ENCODE measurements at places on chromosomes 2 and 18.

GRCh38 chr2:195595825-195596224 is 61.2 kb upstream of the SLC39A10 start:
- no peak for DNase-seq

- DNase-seq = peak; percentile 10
Observed at GRCh38 chr2:229313591-229313990, 42.5 kb upstream of the PID1 start.

- no peak for DNase-seq
Observed at GRCh38 chr2:10173258-10174005, 50.9 kb downstream of the RRM2 start.

- no peak for DNase-seq
Observed at GRCh38 chr2:86309966-86310365, 27.5 kb downstream of the REEP1 start.

DNA sequence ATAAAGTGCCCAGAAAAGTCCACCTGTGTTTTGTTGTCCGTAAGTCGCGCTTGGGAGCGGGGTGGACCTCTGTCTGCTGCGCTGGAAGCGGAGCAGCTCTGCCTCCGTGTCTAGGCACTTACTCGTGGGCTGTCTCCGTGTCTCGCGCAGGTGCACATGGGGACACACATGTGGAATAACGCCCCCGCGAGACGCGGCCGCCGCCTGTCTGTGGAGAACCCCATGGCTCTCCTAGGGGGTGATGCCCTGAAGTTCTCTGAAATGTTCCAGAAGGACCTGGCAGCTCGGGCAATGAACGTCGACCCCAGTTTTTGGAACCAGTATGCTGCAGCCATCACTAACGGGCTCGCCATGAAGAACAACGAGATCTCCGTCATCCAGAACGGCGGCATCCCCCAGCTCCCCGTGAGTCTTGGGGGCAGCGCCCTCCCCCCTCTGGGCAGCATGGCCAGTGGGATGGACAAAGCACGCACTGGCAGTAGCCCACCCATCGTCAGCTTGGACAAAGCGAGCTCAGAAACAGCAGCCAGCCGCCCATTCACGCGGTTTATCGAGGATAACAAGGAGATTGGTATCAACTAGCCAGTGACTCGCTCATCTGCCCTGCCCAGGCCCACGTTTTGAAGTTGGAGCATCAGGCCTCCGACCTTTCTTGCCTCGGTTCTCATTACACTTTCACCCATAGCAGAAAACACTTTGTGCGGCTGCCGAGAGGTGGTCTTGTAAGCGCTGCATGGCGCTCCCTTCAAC is 17.3 kb downstream of the SALL3 start:
- no peak for DNase-seq

DNA sequence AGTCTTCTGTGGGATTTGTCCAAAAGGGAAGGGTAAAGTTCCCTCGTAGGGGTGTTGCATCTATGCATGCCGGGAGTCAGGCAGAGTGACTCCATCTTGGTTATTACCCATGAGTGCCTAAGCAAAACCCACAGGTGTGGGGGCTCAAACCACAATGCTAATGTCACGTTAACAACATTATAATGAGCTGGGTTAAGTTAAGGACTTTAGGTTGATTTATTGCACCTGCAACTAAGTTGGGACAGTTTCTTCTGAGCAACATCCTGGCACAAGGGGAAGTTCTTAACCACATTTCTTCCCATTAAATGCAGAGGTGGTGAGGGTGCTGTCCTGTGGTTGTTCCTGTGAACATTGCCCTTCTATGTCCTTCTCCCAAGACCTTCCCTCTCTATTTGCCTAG is 1596.8 kb upstream of the SLC39A10 start:
- DNase-seq = no peak

- DNase-seq = peak; percentile 47
Observed at GRCh38 chr2:220550995-220551700, 923.7 kb downstream of the SLC4A3 start.

- DNase-seq = peak; percentile 11
Observed at GRCh38 chr18:67794521-67794920, 278.0 kb upstream of the DSEL start.

DNA sequence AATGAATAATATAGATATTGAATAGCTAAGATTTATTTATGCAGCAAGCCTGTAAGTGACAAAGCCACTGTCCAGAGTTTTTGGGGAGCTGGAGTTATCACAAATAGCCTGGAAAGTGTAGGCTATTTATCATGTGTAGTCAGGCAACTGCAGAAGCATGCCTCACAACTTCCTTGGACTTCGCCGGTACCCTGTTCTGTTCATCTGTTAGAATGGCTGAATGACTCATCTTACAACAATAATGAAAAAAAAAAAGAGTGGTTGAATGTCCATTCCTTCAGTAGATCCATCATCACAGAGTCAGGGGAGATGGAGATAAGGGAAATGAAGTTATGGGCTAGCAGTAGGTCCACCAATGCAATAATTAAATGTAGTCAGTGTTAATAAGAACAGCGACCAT is 24.0 kb upstream of the ATP5MC3 start:
- peak; percentile 50 for DNase-seq

- DNase-seq = no peak
Observed at GRCh38 chr2:182912518-182912915, 46.1 kb upstream of the FRZB start.

- peak; percentile 61 for DNase-seq
Observed at GRCh38 chr2:218717262-218717661, 6.6 kb downstream of the TTLL4 start.

DNA sequence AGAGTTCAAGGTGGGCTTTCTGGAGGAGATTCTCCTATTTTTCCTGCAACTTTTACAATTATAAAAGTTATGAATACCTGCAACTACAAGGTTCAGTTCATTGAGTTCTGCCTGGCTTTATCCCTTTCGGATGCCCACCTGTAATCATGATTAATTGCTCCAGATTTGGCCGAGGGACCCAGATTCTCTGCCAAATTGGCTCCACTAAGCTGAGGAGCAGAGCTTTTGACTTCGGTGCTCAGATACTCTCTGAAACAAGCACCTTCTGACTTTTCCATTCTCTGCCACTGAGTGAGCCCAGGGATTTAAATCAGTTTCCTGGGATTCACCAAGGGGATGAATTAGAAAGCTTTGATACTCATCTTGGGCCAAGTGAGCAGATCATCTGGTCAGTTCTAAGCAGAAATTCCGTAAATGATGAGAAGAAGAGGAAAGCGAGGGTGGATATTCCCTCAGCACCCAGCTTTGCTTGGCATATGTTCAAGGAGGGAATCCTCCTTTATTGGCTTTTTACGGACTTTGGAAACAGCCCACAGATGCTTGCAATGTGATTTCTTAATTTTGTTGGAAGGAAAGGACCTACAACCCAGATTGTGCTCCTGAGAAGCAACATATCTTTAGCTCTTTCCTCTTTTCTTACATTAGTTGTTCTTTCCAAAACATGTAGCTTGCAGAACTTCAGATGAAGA is 179.2 kb downstream of the SETBP1 start:
- no peak for DNase-seq

- DNase-seq = peak; percentile 78
Observed at GRCh38 chr18:35071819-35072247, 30.6 kb downstream of the MAPRE2 start.

DNA sequence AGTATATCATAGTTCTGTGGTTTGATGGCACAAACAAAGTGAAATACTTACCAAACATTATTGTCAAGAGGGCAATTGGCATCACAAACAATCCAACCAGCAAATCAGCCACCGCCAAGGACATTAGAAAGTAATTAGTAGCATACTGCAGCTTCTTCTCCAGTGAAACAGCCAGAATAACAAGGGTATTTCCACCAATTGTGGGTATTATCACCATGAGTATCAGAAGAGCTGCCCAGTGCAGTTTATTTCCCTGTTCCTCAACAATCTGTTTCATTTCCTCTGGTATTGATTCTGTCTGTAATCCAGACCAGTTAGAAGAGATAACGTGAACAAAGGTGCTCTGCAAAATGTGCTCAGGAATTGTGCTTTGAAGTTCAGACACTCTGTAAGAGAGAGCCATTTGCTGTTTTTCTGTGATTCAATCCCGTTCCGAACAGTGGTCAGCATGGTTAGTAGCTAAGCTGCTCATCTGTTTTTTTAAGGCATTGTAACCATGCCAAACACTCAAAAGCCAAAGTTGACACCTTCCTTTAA is 1.4 kb downstream of the HTR2B start:
- no peak for DNase-seq

DNA sequence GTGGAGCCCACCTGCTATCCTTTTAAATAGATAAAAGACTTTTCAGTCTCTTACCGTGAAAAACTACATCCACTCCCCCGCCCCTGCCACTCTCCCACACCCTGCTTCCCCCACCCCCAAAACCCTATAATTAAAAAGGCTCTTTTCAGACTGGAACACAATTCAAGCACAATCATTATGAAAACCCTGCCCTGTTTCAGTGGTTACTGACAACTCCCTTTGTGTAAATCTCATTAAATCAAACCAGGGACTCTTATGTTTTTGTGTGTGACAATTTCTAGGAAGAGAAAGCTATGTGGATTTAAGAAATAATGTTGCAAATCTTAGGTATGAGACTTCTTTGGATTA is 21.0 kb upstream of the ZNF532 start:
- DNase-seq = no peak

DNA sequence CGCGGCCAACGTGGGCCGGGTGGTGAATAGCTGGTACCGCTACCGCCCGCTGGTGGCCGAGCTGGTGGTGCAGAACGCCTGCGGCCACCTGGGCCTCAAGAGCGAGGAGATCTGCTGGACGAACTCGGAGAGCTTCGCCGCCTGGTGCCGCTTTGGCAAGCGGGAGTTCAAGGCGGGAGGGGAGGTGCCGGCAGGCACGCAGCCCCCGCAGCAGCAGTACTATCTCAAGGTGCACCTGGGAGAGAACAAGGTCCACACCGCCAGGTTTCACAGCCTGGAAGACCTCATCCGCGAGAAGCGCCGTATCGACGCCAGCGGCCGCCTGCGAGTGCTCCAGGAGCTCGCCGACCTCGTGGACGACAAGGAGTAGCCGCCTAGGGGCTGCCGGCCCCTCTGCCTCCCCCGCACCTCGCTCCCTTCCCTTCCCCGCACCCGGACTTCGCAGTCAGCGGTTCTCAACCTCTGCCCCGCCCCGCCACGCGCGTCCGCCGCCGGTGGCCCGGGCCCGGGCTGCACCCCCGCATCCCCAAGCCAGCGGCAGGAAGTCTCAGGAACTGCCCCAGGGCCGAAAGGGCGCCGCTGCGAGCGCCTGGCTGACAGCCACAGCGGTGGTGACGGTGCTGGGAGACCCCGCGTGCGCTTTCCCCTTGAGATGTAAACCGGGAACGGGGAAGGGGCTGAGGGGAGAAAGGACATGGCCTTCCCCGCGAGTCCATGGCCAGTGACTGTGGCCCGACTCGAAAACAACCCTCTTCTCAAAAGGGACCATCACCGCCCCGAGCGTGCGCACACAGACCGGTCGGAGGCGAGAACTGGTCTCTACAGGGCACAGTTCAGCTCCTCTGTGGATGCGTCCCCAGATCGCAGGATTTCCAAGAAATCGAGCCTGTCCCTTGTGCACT is 2.2 kb downstream of the LRATD1 start:
- peak; percentile 36 for DNase-seq

DNA sequence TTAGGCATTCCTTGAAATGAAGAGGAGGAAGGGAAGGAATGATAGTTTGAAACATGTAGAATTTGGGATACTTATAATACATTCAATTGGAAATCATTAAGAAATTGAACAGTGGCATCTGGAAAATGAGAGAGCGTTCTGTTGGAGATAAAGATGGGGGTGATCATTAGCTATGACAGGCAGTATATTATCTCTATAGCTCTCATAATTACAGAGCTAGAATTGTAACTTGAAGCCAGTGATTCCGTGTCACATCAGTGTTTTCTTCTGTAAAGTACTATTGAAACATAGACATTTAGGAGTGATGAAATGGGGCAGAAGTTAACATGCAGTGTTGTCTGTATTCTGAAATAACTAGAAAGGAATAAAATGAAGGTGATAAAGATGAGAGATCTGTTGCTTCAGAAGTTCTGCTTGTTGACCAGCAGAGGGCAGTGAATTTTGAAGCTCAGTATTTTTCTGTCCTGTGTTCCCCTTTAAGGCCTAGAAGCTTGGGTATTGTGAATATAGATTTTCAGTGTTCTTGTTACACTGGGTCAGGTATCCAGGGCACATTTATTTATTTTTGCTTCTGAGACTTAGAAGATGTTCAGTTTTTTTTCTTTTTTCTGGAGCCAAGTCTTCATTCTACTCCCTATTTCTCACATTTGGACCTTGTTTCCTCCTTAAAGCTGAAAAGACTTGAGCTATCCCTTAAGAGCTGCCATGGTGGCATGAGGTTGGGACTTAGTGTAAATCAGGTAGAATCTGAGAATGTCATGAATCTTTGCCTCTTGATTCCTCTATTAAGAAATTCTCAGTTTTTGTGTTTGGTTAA is 157.4 kb downstream of the TAF4B start:
- peak; percentile 66 for DNase-seq

GRCh38 chr18:55927831-55928230 is 339.8 kb upstream of the TCF4 start:
- DNase-seq = peak; percentile 36

DNA sequence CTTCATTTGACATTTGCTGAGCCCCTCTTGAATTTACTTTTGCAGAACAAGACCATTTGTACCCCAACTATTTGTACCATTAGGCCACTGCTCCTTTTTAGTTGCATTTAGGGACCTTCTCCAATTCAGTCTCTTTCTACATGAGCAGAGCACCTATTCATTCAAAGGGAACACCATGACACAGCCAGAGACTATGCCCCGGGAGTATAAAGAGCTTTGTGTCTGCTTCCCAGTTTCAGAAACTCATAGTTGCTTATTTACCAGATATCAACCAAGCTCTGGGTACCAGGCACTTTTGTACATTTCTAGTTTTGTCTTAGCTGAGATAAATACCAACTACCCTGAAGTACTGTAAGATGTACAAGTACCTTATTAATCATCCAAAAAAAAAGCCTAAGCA is 269.1 kb upstream of the SIX3 start:
- DNase-seq = no peak

DNA sequence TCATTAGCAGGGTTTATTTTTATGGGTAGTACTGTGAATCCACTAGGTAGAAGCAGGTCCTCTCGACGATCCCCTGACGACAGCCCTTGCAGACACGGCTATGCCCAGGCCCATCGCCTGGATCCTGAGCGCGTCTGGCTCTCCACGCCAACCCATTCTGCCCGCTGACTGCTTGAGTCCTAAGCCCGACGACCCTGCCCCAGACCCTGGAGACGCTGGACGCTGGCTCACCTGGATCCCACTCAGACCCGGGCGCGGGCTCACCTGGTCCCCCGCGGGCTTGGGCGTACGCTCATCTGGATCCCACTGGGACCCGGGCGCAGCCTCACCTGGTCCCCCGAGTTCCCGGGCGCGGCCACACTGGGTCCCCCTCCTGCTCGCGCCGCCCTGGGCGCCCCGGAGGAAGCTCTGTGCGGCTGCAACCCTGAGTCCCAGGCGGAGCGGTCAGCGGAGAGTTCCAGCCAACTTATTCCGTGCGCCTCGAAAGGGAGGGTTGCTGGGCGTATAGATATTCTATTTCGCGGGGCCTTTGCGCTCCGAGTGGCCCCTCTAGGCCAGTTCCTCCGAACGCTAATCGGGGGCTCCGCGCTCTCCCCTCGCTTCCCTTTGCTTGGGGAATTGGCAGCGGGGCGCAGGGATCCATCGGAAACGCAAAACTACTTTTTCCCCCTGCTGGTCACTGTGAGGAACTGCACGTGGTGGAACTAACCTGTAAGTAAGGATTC is 22.4 kb upstream of the RMP24 start:
- DNase-seq = peak; percentile 58

GRCh38 chr2:170202437-170202836 is 24.5 kb downstream of the MYO3B start:
- no peak for DNase-seq

GRCh38 chr2:156709091-156709490 is 272.9 kb downstream of the GPD2 start:
- no peak for DNase-seq

- peak; percentile 32 for DNase-seq
Observed at GRCh38 chr2:203484266-203485112, 50.6 kb downstream of the RAPH1 start.

GRCh38 chr18:46622999-46623398 is 34.0 kb downstream of the LOXHD1 start:
- DNase-seq = no peak

All from amniotic epithelial cell (primary cell).